ENCODE measurements at places on chromosomes 16 and 17.

DNA sequence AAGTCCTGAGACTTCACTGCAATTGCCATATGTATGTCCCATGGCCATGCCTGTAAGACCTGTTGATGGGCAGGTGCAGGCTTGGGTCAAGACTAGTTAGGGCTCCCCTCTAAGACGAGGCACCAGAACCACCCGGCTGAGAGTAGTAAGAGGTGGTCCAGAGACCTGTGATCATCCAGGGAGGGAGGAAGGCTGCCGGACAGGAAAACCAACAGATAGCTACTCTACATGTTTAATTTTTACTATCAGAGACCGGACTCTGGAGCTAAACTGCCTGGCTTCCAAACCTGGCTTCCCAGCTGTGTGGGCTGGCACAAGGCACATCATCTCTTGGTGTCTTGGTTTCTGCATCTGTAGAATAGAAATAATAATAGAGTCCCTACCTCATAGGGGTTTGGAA lies 73.0 kb downstream of the ERCC4 start:
- DNase-seq: no peak

GRCh38 chr16:25707982-25708583 lies 16.3 kb downstream of the HS3ST4 start:
- DNase-seq: no peak

DNA sequence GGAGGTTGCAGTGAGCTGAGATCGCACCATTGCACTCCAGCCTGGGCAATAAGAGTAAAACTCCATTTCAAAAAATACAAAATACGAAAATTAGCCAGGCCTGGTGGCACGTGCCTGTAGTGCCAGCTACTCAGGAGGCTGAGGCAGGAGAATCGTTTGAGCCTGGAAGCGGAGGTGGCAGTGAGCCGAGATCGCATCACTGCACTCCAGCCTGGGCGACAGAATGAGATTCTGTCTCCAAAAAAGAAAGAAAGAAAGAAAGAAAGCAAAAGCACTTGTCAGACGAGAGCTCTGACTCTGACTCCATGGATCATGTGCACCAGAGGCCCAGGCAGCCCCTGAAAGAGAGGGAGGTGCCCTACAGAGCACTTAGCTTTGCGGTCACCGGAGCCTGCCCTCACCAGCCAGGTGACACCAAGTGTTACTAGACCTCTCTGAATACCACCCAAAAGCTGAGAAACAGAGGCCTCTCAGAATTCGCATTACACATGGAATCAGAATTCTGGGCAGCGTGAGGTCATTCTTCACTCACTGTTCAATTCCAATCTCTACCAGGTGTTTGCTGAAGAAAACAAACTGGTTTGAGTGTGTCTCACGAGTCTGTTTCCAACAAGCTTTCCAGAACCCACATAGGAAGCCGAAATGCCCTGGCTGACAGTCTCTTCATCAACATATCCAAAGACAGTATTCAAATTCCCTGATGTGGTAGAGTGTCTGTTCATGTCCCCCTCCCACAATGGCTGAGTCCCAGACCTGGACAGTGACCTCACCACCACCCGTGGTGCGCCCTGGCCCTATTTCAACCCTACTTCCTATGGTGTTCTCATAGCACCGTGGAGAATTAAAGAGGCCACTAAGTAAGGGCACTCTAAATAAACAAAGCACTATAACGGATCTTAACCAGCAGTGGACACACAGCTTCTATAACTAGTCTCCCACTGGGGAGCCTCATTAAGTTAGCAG lies 1.5 kb downstream of the FLCN start:
- DNase-seq: no peak

- DNase-seq: no peak
Measured at GRCh38 chr16:75416904-75417565, 16.3 kb downstream of the CFDP1 start.

DNA sequence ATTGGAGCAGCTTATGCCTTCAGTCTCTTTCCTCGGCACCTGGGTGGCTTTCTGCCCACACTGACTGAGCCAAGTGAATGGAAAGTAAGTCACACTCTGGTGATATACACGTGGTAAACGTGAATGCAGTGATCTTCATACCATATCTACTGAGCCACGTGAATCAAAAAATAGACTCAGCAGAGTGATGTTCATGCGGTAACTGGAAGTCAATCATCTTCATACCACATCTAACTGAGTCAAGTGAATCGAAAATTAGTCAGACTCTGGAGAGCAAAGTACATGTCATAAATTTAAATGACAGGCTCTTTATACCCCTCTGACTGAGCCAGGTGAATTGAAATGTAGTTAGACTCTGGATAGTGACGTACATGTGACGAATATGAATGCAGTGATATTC lies 47.1 kb upstream of the ARL4D start:
- DNase-seq: no peak

DNA sequence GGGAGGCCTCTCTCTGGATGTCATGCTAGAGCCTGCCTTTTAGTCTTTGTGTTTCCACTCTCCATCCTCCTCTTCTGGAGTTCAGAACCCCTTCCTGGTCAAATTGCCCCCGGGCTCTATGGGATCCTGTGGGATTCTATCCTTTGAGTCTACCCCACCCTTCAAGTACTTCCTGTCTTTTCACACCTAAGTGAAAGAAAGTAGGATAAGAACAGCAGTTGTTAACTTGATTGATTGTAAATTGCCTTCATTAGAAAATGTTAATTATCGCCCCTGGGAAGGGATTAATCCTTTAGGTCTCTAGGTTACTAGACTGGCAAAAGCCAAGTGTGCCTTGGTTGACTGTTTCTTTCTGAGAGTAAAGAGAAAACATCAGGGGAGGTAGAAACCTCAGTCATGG lies 30.1 kb downstream of the PRKCB start:
- no peak for DNase-seq

- DNase-seq: no peak
Measured at GRCh38 chr16:8632675-8633182, 11.2 kb downstream of the METTL22 start.

GRCh38 chr16:81740169-81740568 lies 38.9 kb upstream of the PLCG2 start:
- no peak for DNase-seq

DNA sequence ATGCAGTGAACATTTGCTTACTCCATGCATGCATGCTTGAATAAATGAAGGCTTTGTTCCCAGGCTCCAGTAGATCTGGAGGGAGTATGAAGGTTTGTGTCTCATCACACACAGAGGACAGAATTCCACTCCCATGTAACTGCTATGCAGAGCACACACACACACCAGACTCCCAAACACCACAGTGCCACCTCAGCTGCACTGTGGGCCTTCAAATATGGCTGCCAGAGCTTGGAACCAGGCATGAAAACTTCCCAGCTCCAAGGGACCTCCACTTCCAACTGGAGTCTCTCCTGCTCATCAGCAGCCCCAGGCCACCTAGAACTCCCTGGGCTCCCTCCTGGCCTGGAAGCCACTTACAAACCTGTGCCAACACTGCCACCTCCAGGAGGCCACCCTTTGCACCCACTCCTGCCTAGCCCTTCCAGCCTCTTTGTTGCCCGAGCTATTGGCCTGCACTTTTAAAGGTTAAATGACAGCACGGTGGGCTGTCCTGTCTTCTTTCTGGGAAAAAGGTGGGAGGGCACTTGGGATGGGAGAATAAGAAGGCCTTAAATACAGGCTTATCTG lies 151.2 kb downstream of the ZNF423 start:
- DNase-seq: no peak

DNA sequence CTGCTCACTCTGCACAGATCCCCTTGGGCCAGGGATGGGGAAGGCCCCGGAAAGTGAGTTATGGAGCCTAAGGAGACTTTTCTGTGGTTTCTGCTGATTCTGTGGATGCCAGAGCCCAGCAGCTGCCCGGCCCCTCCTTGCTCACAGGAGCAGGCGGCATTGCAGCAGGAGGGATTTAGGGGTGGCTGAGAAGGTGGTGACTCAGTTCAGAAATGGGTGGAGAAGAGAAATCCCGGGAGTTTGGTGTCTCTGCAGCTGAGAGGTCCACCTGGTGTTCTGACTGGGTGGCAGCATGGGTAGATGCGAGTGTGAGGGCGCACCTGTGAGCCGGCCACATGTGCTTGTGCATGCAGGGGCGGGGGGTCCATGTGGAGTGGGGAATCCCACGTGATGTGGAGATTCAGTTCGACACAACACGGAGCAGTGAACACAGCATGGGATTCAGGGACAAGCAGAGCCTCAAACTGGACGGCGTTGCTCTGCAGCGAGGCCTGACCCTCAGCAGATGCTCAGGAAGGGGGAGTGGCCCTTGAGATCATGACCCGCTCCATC lies 16.0 kb upstream of the SPPL2C start:
- DNase-seq: no peak

DNA sequence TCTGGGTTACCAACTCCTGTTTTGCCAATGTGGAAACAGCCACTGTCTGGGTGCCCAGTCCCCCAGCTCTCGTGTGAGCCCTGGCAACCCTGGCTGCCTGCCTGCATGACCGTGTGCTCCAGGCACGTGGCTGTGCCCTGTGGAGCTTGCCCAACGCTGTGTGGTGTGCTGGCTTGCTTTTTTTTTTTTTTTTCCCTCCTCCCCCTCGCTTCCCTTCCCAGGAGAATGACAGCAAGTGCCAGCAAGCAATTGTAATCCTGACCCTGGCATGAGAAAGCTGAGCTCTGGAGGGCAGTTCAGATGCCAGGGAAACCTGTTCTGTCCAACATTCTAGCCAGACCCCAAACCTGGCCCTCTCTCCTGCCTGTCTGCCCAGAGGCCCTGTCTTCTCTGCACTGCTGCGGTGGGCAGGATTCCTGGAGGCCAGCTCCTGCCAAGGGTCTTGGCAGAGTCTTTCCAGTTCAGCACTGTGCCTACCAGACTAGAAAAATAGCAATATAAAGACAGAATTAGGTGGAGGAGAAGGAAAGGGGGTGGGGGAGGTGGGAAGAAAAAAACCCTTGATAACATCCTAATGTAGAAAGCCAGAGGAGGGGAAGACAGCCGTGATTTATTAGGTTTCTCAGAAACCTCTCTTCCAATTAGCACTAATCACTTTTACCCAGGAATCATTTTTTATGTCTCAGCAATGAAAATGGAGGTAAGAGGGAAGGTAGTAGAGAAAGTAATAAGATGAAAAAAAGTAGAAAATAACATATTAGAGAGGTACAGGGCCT lies 9.0 kb downstream of the HLF start:
- no peak for DNase-seq

DNA sequence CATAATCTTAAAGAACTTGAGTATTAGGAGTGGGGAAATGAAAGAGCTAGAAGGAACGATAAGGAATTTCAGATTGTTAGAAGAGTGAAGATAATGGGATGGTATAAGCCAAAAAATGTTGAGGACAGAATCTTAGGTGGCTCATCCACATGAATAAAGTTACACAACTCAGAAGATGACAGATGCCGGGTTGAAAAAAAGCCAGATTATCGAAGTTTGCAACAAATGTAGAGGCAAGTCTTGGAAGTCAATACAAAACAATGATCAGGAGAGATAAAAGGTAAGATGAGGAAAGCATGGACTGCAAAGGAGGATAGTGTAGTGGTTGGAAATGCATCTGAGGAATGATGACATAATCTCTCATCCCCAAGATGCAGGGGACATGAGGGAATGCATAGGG lies 45.1 kb upstream of the TAOK1 start:
- no peak for DNase-seq

DNA sequence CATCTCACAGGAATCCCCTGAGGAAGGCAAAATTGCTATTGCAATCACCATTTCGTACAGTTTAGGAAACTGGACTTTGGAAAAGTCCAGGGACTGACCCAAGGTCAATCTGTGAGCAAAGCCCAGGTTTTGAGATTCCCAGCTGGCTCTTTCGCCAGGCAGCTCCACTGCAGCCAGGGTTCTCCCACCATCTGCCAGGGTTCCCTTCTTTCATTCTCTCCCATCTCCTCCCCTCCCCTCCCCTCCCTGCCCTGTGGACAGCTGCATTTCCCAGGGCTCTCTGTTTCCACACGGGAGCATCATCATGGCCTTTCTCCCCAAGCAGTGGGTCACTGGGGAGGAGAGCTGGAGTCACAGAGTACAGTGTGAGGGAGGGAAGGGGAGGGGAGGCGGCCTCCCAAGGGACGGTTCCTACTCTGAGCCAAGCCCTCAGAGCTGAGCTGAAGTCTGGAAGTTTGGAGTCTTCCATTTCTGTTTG lies 11.9 kb upstream of the GSDMA start:
- DNase-seq: no peak

- no peak for DNase-seq
Measured at GRCh38 chr17:63969278-63969677, 3.4 kb downstream of the SCN4A start.

- peak; percentile 55 for DNase-seq
Measured at GRCh38 chr17:79844869-79845600, 5.8 kb upstream of the CBX4 start.

- no peak for DNase-seq
Measured at GRCh38 chr17:1783834-1784611, 22.2 kb downstream of the SERPINF1 start.

- DNase-seq: peak; percentile 78
Measured at GRCh38 chr17:80855948-80856862, 135.4 kb upstream of the CHMP6 start.
